ENCODE measurements at places on chromosomes 5 and 9.

- no peak for DNase-seq
Observed at GRCh38 chr5:37875051-37875787, 35.4 kb upstream of the GDNF start.

GRCh38 chr5:143613329-143613728, 198.6 kb upstream of the HMHB1 start:
- DNase-seq = no peak

DNA sequence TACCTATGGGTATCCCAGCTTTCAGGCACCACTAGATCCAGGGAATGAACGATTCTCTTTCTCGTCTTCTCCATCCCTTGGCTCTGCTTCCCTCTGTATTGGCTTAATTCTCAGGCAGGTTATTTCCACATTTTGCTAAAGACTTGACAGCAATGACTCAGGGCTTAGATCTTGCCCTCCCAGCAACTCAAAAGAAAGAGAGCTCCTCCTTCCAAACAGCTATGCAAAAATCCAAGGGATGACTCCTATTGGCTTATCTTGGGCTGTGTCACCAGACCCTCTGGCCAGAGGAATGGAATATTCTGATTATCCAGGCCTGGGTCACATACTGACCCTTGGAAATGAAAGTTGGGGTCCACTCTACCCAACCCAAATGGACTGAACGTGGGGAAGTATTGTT, 270.2 kb downstream of the NTRK2 start:
- no peak for DNase-seq

DNA sequence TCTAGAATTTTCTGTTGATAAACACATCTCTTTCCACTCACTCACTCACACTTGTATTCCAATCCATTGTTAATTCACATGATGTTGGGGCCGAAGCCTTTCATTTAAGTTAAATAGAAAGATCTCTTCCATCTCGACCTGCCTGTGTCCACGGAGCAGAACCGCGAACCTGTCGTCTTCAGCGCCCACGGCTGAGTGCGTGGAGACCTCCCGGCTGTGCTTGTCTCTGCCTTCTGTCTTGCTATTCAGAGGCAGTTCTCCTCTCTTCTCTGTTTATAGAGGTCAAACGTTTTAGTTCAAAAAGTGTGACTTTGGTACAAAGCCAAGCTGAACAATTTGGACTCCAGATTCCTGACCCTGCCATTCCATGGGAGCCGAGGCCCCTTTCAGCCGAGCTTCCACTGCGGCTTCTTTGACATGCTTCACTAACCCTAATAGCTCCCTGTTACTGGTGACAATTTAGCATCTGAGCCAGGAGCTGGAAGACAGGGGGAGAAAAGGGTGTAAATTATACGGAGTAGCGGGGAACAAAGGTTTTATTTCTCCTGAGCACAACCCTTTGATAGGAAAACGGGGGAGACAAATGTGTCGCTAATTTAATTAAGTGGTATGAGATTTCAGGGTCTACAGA, 314.4 kb upstream of the IRX4 start:
- DNase-seq = no peak

- DNase-seq = no peak
Observed at GRCh38 chr5:3323144-3323543, 272.5 kb upstream of the IRX1 start.

- no peak for DNase-seq
Observed at GRCh38 chr9:113964495-113965170, 88.5 kb downstream of the ZNF618 start.

- no peak for DNase-seq
Observed at GRCh38 chr5:149223081-149223848, 48.4 kb upstream of the AFAP1L1 start.

- no peak for DNase-seq
Observed at GRCh38 chr9:74643303-74643923, 146.3 kb downstream of the RORB start.

GRCh38 chr9:71916834-71917534, 5.5 kb downstream of the C9orf85 start:
- DNase-seq = no peak

DNA sequence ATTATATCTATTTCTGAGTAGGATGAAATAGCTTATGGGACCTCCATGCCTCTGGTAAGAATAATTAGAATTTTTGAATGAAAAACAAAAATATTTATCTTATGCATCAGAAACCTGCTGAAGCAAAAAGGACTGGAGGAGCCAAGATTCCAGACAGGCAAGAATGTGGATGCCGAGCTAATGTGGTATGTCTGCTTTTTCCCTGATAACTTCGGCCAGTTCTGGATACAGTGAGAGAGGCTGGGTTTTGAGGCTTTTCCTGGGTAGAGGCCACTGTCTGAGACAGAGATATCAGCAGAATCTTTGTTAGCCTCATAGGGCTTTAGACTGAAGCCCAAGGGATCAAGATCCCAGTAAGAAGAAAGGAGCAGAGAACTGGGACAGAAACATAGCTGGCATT, 5.2 kb upstream of the CTNND2 start:
- no peak for DNase-seq

DNA sequence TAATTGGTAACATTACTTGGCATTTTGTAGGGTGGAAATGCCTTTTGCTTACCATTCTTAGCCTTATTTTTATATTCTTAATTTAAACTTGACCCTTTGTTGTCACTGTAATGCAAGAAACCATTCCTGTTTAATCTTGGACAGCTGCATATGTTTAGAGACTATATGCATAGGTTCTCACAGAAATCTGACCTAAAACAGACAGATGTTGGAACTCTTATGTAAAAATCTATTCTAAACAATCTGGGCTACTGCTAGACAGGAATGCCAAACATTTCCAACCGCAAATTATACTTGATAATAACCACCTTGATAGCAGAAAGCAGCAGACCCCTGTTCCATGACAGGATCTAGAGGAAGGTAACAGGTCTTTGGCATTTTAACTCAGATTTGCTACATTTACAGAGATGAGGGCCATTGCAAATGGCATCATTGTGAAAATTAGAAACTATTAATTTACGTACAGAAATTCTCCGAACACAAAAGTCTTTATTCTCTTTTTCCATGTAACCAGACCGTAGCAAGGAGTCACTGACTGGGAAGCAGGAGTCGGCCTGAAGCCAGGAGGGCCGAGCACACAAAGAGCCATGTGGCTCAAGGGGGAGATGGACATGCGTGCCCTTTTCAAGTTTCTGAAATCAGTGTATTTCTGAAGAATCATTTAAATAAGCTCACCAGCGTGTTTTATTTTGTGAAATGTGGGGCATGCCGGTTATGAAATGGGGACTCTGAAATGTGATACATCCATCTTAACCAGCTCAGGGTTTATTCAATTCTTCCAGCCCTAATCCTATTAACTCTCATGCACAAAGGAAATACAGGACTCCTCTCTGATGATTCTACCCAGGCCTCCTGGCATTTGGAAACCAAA, 139.3 kb downstream of the AOPEP start:
- DNase-seq = no peak

DNA sequence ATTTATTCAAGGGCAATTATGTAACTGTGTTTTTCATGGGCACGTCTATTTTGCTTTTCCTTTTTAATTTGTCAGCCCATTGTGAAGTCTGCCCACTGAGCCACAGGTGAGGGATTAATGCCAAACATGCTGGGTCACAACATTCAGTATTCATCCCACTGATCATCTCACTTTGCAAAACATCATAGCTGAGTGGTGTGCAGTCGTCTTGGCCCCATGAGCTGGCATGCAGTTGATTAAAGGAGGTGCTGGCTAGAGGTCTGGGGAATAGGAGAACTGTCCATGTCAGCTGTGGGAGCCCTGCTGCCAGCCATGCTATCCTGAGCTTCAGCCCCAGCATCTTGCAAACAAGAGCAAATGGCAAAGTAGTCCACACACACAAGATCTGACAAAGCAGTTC, 11.7 kb upstream of the ESM1 start:
- DNase-seq = no peak

GRCh38 chr5:56900395-56900794, 9.0 kb upstream of the SETD9 start:
- no peak for DNase-seq

GRCh38 chr9:70979966-70980365, 141.5 kb downstream of the TRPM3 start:
- no peak for DNase-seq

DNA sequence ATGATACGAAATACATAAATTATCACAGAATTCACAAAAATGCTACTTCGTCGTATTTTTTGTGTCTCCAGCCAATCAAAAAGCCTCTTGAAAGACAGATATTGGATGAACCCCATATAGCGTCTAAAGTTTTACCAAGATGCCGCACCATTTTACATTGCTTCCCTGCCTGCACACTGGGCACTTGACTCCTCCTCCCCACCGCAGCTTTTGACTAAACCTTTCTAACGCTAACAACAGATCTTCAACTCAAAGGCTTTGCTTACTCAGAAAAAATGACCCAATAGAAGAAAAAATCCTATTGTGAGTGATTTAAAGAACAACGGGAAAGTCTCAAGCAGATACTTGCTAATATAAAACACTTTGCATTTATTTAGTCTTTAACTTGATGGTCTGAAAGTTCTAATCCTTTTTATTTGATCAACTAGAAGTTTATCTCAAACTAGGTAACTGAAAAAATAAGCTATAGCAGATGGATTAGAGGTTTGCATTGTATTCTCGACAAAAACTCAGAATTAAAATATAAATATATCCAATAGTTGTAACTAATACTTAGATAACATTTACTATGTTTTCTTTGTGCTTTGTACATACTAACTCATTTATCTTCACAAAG, 609.1 kb upstream of the DMAC1 start:
- no peak for DNase-seq

DNA sequence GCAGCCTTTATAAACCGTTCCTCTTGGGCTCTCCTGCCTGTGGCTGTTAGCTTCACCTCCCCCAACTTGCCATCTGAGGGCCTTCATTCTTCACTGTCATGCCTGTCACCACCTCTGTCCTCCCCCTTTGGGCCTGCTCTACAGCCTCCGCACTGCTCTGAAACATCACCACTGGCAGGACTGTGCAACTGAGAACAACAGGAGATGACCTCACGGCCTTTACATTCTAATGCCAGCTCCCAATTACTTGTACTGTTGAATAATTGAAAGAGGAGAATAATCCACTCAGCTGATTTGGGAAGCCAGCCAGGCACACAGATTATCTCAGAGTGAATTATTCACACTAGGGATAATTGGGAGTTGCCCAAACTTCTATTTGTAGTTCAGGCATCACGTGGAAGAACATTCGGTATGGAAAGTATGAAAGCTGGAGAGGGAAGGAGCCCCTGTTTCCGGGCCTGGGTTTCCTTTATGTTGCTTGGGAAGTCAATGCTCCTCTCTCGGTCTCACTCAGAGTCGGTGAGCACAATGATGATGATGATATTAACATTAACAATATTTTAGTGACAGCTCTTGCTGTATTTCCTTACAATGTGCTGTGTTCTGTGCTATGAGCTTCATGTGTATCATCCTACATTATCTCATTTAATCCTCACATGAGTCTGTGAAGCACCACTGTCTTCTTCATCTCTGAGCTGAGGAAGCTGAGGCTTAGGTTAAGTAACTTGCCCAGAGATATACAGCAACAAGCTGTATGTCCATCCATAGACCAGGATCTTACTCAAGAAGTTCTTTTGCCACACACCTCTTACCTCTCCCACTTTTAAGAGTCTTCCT, 99.3 kb upstream of the LRRTM2 start:
- DNase-seq = no peak

GRCh38 chr9:135714242-135715055, 12.5 kb downstream of the KCNT1 start:
- DNase-seq = no peak

DNA sequence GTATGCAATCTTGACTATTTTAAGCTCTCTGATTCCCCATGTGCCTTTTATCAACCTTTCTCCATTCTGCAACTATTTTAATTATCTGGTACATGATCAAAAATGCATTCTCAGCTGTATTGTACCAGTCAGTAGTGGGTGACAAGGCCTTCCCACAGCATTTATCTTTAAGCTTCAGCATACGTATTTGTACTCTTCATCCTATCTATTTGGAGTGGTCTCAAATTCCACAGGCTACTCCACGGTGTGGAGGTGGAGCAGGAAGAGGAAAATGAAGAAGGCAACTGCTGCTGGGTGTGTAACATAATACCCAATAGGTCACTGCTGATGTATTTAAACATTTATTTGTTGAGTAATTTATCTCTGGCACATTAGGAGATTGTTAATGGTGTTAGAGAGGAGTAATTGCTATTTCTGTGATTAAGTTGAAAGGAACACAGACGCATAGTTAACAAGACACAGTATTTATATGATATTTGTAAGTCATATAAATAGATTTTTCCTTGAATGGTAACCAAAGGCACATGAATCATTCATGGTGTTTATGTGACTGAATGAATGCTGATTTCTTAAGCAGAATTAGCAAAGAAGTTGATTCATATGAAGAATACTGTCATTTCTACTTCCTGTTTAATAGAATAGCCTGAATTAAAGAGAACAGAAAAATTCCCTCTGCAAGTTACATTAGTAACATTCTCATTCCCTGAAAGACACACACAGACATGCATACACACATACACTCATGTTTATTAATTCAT, 153.8 kb upstream of the NR3C1 start:
- no peak for DNase-seq

DNA sequence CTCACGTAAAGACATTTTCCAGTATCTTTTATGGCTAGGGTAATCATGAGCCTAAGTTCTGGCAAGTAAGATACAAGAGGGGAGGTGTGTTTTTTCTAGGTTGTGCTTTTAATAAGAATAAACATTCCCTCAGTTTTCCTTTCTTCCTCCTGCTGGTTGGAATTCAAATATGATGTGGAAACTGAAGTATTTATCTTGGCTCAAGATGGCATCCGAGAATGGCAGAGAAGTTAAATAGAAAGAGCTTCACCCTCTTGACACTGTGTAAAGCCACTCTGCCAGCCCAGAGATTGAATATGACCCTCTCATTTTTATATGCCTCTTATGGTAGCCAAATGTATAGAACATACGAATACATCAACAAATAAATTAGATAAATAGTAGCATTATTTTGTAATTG, 438.4 kb downstream of the ISL1 start:
- no peak for DNase-seq

DNA sequence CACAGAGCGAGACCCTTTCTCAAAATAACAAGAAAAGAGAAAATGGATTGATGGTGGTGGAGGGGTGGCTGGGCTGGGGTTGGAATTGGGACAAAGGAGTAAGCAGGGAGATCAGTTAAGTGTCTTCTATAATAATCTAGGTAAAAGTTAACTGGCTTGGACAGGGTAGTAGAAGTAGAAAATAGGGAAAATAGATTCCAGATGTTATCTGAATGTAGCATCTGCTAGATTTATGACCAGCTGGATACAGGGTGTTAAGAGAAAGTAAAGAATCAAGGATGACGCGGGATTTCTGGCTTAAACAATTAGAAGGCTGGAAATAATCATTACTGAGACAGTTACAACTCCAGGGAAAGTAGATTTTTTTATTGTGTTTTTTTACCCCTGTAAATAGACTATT, 13.0 kb downstream of the PPP6C start:
- DNase-seq = no peak

Measured in cortex of kidney (tissue), 1 donor.